ENCODE measurements at places on chromosomes 2 and 18.

GRCh38 chr2:136116813-136117390 is 1.0 kb downstream of the CXCR4 start:
- no peak for DNase-seq

GRCh38 chr2:107700073-107700472 is 126.6 kb upstream of the RGPD4 start:
- no peak for DNase-seq

DNA sequence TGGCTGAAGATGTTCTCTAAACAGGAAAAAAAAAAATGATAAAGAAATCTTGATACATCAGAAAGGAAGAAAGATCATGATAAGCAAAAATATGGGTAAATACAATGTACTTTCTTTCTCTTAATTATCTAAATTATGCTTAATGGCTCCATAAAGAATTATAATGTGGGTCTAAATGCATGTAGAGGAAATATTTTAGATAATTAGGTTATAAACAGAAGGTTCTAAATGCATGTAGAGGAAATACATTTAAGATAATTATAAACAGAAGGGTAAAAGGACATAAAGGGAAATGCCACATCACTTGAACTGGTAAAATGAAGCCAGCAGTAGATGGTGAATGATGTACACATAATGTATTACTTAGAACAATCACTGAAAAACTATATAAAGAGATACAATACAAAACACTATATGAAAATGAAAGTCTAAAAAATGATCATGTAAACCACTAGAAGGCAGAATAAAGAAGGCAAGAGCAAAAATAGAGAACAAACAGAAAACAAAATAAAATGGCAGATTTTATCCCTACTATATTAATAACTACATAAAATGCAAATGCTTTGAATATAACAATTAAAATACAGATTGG is 308.4 kb upstream of the CDH2 start:
- DNase-seq: no peak

DNA sequence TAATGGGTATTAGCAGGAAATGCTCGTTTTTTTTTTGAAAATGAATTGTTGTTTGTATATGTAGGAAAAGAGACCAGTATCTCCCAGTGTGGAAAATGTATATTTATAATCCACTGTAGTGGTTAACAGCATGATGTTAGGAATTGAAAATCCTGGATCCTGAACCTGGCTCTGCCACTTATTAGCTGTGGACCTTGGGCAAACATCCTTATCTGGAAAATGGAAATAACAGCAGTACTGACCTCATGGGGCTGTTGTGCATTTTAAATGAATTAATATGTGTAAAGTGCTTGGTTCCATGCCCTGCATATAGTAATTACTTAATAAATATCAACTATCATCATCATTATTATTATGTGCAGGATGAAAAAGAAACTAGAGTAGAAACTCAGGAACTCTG is 251.3 kb downstream of the CDCA7 start:
- DNase-seq: no peak

DNA sequence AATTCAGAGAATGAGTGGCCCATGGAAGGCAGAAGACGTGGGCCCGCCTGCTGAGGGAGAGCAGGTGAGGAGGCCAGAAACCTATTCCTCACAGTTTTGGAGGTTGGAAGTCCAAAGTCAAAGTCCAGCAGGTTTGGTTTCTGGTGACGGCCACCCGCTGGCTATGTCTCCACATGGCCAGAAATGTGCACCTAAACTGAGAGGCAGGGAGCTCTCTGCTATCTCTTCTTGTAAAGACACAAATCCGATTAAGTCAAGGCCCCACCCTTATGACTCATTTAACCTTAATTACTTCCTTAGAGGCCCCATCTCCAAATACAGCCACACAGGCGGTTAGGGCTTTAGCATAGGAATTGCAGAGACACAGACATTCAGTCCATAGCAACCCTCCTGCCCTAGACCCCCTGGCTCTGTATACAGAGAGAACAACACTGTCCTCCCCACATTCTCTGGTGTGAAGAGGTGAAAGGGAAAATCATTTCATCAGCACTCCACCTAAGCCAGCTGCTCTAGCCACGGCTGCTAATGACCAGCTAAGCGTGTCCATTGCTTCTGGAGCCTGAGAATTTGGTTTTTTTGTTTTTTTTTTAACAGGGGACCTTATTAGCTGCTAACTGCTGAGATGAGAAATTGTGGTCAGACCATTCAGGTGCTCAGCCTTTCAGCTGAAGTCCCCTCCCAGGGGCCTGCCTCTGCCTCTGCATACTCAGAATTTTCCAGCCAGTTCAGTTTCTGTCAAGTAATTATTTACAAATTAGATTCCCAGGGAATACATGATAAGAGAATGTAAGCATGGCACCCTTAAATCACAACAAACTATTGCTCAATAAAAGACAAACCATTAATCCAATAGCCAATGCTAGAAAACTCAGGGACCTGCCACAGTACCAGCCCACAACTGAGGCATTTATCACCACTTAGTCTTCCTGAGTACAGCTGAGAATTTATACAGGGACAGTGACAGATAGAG is 368.7 kb upstream of the ID2 start:
- no peak for DNase-seq

Data from left renal pelvis (tissue), 4 donors.